ENCODE measurements at places on chromosomes 6 and 20. TPM values are rescaled to one million over a fixed set of nuclear protein-coding genes. Genes with fewer than 3 reads are reported as not detected.

DNA sequence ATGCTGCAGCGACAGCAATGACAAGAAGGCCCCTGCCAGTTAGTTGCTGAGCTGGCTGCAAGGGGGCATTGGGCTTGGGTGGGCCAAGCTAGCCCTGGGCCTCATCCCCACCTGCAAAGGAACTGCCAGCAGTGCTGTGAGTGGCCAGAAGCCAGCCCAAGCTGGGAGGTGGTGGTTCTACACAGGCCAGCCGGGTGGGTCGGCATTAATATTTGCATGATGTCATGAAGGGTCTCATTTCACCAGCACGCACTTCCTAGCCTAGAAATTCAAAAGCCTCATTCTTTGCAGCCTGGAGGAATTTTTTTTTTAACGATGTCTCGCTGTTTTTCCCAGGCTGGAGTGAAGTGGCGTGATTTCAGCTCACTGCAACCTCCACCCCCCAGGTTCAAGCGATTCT is 62.0 kb downstream of the IYD start:
- no peak for DNase-seq

TRIM27 gene
- 54.6 TPM for total RNA-seq

ADRM1 gene
- total RNA-seq, result 101 TPM

DNA sequence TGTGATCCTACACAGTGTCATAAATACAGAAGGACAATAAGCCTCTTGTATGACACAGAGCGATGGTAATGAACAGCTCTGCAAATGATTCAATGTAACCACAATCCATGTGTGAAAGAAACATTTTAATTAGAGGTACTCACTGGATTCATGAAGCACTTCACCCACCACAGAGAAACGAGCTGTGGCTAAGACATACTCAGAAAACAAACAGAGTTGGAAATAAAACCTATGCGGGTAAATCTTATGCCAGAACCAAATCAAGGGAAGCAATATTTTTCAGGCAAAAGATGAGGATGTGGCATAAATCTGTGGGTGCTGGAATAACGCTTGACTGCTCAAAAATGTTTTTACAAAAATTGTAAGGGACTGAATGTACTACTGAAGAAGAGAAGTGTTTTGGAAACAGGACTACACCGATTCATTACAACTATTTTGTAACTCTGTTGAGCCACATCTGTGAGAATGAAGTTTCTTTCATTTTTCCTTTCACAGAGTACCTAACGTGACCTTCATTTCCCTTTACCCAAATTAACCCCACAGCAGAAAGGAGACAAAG is 112.1 kb downstream of the WDR27 start:
- no peak for DNase-seq

NKAPL gene
- not detected for total RNA-seq

- DNase-seq, result no peak
Observed at GRCh38 chr20:44394702-44395460, 39.4 kb downstream of the HNF4A start.

LAMA2 gene
- total RNA-seq, result 0.15 TPM

DNA sequence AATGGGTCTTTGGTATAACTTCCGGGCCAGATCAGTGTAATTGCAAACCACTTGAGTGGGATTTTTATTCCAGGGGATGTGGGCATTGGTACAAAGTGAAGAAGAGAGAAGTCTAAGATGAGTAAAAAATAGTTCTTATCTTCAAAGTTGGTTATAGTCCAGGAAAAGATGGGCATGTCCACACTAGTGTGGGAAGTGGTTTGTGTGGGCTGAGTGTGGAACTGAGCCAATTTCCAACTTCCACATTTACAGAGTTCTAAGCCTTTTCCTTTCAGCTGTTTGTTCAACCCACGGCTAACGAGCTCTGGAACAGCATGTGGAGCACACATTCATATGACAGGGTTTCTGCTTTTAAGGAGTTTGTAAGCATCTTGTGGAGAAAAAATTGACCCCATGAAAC is 72.3 kb upstream of the IFNGR1 start:
- DNase-seq, result peak; percentile 30

- no peak for DNase-seq
Observed at GRCh38 chr20:37380864-37381579, 35.1 kb downstream of the SRC start.

DNA sequence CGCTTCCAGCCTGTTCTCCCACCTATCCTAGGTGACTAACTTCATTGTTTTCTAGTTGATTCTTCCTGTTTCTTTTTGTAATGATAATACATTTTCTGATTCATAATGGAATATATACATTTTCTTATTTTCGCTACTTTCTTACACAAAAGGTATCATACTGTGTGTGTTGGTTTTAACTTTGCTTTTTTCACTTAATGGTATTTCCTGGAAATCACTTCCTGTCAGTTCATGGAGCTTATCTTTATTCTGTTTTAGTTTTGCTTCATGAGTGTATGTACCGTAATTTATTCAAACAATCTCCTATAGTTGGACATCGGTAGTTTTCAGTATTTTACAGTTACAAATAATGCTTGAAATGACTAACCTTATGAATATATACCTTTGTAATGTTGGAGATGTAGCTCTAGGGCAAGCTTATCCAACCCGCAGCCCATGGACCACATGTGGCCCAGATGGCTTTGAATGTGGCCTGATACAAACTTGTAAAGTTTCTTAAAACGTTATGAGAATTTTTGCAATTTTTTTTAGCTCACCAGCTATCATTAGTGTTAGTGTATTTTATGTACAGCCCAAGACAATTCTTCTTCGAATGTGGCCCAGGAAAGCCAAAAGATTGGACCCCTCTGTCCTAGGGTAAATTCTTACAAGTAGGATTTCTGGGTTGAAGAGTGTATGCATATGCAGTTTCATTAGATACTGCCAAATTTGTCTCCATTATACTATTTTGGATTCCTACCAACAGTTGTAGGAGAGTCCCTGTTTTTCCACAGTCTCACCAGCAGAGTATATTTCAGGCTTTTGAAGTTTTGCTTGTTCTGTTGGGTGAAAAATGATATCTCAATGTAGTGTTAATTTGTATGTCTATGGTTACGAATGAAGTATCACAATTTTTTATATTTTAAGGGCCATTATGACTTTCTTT is 16.7 kb downstream of the TRMT11 start:
- no peak for DNase-seq

- no peak for DNase-seq
Observed at GRCh38 chr6:80249897-80250296, 143.4 kb downstream of the BCKDHB start.

GRCh38 chr6:49333345-49334125 is 129.5 kb downstream of the MMUT start:
- DNase-seq, result no peak

FAM50B gene
- total RNA-seq, result 16.9 TPM

DNA sequence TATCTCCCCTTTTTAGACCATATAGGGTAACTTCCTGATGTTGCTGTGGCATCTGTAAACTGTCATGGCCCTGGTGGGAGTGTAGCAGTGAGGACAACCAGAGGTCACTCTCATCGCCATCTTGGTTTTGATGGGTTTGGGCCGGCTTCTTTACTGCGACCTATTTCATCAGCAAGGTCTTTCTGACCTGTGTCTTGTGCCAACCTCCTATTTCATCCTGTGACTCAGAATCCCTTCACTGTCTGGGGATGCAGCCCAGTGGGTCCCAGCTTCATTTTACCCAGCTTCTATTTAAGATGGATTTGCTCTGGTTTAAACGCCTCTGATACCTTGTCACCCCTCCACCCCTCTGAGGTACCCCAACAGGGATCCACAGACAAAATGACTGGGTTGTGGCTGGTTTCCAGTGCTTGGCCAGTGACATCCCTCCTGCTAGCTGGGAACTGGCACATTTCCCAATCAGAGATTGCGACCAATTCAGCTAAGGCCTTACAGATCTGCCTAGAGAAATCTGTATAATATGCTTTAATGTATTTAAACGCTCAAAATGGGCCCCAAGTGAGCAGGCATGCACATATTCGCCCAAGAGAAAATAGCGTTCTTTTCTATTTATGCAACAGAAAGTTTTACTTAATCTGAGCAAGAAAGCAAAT is 315.6 kb upstream of the QKI start:
- DNase-seq, result no peak

FAM184A gene
- 10.8 TPM for total RNA-seq

RANBP9 gene
- total RNA-seq, result 63.7 TPM

Measured in activated CD4-positive, alpha-beta memory T cell treated with anti-CD3 and anti-CD28 coated beads for 36 hours (primary cell).